ENCODE measurements at places on chromosomes 6 and 20. TPM values are rescaled to one million over a fixed set of nuclear protein-coding genes. Genes with fewer than 3 reads are reported as not detected.

BHLHE23 gene
- not detected for total RNA-seq

BFSP1 gene
- 9.7 TPM for total RNA-seq

SH3BGRL2 gene
- 2.3 TPM for total RNA-seq

CRISP2 gene
- not detected for total RNA-seq

AIF1 gene
- total RNA-seq, result not detected

SLC22A1 gene
- total RNA-seq, result 0.17 TPM

ISM1 gene
- total RNA-seq, result not detected

RIPOR2 gene
- total RNA-seq, result 0.53 TPM

PHACTR3 gene
- not detected for total RNA-seq

HMGA1 gene
- total RNA-seq, result 72.3 TPM

DNA sequence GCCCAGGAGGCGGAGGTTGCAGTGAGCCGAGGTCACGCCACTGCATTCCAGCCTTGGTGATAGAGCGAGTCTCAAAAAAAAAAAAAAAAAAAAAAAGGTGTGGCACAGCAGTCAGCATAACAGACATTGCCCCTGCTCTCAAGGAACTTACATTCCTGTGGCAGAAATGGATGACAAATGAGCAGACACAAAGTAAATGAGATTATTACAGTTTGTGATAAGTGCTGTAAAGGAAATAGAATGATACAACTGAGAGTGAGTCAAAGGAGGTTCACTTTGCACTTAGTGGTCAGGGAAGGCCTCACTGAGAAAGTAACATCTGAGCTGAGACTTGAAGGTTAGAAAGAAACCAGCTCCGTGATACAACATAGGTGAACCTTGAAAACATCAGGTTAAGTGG lies 36.4 kb downstream of the CEP250 start:
- no peak for DNase-seq

DNA sequence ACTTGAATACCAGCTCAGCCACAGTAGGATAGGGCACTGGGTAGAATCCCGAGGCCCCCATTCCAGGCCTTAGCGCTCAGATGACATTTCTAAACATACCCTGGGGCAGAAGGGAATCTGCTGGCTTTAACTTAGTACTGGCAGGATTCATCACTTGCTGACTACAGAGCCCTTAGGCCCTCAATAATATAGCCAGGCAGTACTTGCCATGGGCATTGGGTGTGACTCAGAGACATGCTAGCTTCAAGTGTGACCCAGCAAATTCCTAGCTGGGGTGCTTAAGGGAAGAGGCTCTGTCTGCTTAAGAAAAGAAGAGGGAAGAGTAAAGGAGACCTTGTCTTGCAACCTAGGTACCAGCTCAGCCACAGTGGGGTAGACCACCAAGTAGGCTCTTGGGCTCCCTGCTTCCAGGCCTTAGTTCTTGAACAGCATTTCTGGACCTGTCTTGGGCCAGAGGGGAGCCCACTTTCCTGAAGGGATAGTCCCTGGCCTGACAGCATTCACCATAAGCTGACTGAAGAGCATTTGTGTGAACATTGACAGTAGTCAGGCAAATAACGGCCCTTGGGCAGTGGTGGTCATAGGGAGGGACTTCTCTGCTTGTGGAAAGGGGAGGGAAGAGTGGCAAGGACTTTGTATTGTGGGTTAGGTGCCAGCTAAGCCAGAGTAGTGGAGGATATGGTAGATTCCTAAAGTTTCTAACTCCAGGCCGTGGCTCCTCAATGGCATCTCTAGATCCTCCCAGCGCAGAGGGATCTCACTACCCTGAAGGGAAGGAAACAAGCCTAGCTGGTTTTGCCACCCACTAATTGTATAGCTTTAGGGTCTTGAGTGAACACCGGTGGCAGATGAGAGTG lies 48.5 kb upstream of the HACE1 start:
- DNase-seq, result no peak

GRCh38 chr6:147043994-147044477 lies 160.2 kb upstream of the STXBP5 start:
- no peak for DNase-seq

DNA sequence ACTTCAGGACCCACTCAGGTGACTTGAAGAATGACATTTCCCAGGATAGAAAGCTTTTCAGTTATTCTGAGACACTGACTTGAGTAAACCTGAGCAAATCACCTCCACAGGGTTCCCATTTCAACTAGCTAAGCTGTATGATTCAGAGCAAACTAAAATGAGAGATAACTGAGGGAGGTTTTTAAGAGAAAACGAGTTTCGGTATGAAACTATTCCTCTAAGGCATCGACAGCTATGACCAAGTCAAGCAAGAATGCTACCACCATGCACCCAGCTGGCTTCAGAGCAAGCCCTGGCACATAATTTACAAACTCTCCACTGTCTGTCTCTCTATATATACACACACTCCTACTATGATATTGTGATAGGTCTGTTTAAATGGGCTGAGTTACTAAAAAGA lies 75.4 kb downstream of the PERP start:
- peak; percentile 14 for DNase-seq

GRCh38 chr6:170111816-170112582 lies 178.9 kb downstream of the DLL1 start:
- no peak for DNase-seq

- no peak for DNase-seq
These were observed 63.8 kb downstream of the IBTK start for GRCh38 chr6:82183642-82184282.

GRCh38 chr20:40610730-40611129 lies 78.3 kb downstream of the MAFB start:
- DNase-seq, result no peak

GRCh38 chr6:354631-355280 lies 36.8 kb upstream of the IRF4 start:
- no peak for DNase-seq

- peak; percentile 27 for DNase-seq
These were observed 11.2 kb downstream of the SLC35A1 start for GRCh38 chr6:87483929-87484328.

GRCh38 chr6:167306401-167306998 lies 15.4 kb downstream of the UNC93A start:
- DNase-seq, result peak; percentile 76

DNA sequence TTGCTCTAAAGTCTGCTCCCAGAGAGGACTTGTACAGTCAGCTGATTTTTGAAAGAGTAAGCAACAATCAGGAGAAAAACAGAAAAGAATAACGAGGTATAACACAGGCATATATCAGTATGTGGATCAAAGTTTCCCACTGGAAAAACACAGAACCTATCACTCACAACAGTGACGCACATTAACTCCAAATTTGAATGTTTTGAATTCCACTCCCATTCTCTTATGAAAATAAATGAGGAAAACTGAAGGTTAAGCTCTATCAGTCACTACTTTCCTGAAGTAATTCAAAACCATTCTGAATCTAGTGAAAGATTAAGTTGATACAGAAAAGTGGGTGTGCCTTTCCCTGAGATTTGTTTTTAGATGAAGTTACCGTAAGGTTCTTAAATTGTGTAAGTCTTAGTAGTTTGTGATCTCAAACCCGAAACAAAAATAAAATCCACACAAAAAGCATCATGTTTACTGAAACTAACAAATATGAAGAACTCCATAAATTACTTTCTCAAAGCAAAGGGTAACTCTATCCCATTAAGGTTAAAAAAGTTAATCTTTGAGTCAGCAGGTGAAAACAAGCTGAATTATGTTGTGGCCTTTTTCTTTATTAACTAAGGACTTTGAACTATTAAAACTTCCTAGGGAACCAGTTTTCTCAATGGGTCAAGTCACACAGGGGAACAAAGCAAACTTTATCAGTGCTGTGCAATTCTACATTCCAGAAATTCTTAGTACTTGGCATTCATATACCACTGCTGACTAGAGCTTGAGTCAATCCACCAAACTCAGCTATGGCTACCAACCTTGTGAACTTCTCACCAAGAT lies 115.7 kb downstream of the OGFRL1 start:
- DNase-seq, result peak; percentile 97

GRCh38 chr6:12436683-12437082 lies 146.5 kb downstream of the EDN1 start:
- no peak for DNase-seq

- DNase-seq, result no peak
These were observed 6.8 kb downstream of the NFATC2 start for GRCh38 chr20:51535674-51536073.

- DNase-seq, result no peak
These were observed 68.5 kb downstream of the EPB41L2 start for GRCh38 chr6:130994319-130995097.

DNA sequence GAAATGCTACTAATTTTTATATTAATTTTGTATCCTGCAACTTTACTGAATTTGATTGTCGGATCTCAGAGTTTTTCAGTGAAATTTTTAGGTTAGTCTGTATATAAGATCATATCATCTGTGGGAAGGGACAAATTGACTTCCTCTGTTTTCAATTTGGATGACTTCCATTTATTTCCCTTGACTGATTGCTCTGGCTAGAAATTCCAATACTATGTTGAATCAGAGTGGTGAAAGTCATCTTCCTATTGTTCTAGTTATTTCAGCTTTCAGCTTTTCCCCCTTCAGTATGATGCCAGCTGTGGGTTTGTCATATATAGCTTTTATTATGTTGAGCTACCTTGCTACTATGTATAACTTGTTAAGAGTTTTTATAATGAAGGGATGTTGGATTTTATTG lies 771.2 kb downstream of the KIF16B start:
- DNase-seq, result no peak

- DNase-seq, result peak; percentile 87
These were observed 73.6 kb downstream of the RSPH3 start for GRCh38 chr6:158926414-158926813.

Data from A172 (cell line).